ENCODE measurements at places on chromosomes 1 and 21.

GRCh38 chr1:54763816-54764132 is 549 bp downstream of the PARS2 start:
- no peak for DNase-seq

- DNase-seq = no peak
Measured at GRCh38 chr1:21157054-21157453, 19.6 kb downstream of the EIF4G3 start.

DNA sequence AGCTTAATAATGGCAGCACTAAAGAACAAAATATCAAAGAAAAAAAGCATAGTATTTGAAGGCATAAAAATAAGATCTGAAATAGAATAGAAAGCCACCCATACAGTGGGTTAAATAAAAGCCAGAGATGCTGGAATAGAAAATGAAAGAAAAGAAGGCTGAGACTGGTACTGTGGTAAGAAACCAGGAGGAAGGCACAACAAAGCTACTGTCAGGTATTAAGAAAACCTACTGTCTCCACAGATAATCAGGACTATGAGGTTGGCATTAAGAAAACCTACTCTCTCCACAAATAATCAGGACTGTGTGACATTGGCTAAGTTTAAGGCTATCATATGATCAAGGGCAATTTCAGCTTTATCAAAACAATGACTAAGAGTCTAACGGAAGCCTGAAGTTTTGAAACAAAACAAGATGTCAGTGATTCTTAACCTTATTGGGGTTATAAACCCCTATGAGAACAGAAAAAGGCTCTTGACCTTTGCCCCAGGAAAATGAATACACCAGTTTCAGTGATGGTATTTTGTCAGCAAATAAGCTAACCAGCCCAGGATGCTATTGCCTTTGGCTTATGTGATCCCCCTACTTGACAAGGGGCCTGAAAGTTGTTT is 24.4 kb downstream of the MCOLN2 start:
- DNase-seq = no peak

- peak; percentile 23 for DNase-seq
Measured at GRCh38 chr1:58964428-58964827, 180.6 kb upstream of the JUN start.

DNA sequence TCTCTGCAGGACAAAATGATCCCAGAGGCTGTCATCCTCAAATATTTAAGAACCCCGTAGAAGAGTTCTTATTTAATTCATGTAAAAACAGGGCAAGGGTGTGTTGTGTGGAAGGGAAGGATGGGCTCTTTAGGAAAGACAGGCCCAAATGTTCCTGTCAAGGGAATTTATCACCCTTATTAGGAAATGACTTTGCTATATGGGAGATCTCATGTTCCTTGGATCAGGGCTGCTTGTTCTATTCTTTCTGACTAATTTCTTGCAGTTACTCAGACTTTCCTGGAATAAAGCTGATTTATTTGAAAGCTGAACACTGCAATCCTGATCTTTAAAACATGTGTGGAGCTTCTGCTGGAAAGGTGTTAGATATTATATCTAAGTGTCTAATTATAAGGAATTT is 72.8 kb downstream of the SELENOF start:
- DNase-seq = no peak

DNA sequence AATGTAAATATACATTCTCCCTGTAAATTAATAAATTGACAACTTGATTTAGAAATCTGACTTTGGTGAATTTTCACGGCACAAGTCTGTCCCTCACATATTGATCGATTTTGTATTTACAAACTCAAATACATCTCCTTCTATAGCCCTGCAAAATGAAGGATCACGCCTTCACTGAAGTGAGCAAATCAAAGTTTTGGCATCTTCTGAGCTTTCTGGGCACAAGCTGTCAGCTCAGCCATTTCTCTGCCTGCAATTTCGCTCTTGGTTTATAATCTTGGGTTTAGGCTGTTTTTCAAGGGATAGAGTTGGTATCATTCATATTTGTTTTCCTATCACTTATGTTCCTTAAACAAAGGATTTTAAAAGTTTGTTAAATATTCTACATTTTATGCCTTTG is 25.8 kb downstream of the ANP32E start:
- DNase-seq = no peak

- peak; percentile 40 for DNase-seq
Measured at GRCh38 chr1:2583871-2584351, 2.7 kb upstream of the PRXL2B start.

- DNase-seq = no peak
Measured at GRCh38 chr1:99964806-99965205, 5.0 kb upstream of the SLC35A3 start.
